ENCODE measurements at places on chromosomes 4 and X.

- peaks cover 16% of the 10 kb centered on the region for H3K4me1 ChIP-seq
- H3K27me3 ChIP-seq: no peaks in the 10 kb centered on the region
- H3K27ac ChIP-seq: no peak overlapping the region
- no peak for DNase-seq
- H3K36me3 ChIP-seq: no peaks in the 10 kb centered on the region
- H3K4me3 ChIP-seq: no peak overlapping the region
Measured at GRCh38 chr4:158906073-158906472, 137.2 kb downstream of the FNIP2 start.

DNA sequence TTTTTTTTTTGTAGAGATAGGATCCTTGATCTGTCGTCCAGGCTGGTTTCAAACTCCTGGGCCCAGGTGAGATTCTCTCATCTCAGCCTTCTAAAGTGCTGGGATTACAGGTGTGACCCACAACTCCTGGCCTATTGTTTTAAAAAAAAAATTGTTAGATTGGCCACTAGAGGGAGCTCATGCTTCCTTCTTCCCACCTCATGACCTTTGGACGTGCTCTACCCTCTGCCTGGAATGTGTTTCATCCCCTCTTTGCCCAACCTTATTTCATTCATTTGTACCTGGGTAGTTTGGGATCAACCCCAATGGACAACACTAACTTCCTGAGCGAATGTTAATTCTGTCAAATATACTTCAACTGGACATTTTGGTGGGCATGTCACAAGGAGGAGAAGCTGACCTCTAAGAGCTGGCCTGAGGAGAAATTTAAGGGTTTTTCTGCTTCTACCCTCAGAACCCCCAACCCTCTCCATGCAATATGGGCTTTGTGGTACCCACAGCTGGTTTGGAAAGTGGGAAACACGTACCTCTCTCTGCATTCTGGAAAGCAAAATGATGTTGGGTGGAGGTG lies 6.4 kb downstream of the PPEF2 start:
- no peaks in the 10 kb centered on the region for H3K27me3 ChIP-seq
- no peak overlapping the region for H3K27ac ChIP-seq
- no peak for DNase-seq
- no peaks in the 10 kb centered on the region for H3K4me1 ChIP-seq
- no peak overlapping the region for H3K4me3 ChIP-seq

GRCh38 chrX:33171041-33171440 lies 40.3 kb downstream of the DMD start:
- no peak overlapping the region for H3K27ac ChIP-seq
- H3K4me1 ChIP-seq: no peaks in the 10 kb centered on the region
- H3K36me3 ChIP-seq: no peaks in the 10 kb centered on the region
- H3K27me3 ChIP-seq: no peaks in the 10 kb centered on the region
- DNase-seq: no peak

DNA sequence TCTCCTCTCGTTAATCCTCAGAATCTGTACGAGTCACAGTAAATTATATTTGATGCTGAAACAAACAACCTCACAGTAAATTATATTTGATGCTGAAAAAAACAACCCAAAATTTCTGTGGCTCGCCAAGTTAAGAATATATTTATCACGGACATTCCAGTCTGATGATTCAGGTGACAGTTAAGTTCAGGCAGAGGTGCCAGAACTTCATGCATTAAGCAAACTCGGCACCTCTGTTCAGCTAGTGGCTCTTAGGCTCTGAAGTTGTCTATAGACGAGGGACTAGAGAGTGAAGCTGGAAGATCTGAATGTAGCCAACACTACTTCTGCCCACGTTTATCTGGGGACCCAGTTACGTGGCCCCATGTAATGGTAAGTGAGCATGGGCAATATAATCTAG lies 132.2 kb upstream of the AGA start:
- H3K27me3 ChIP-seq: no peaks in the 10 kb centered on the region
- H3K4me1 ChIP-seq: no peaks in the 10 kb centered on the region
- H3K4me3 ChIP-seq: no peak overlapping the region
- no peak for DNase-seq
- no peaks in the 10 kb centered on the region for H3K36me3 ChIP-seq

GRCh38 chr4:165437691-165438090 lies 58.9 kb downstream of the CPE start:
- no peak overlapping the region for H3K4me3 ChIP-seq
- H3K27me3 ChIP-seq: no peaks in the 10 kb centered on the region
- no peak overlapping the region for H3K27ac ChIP-seq
- H3K4me1 ChIP-seq: no peaks in the 10 kb centered on the region
- H3K36me3 ChIP-seq: no peaks in the 10 kb centered on the region
- no peak for DNase-seq

DNA sequence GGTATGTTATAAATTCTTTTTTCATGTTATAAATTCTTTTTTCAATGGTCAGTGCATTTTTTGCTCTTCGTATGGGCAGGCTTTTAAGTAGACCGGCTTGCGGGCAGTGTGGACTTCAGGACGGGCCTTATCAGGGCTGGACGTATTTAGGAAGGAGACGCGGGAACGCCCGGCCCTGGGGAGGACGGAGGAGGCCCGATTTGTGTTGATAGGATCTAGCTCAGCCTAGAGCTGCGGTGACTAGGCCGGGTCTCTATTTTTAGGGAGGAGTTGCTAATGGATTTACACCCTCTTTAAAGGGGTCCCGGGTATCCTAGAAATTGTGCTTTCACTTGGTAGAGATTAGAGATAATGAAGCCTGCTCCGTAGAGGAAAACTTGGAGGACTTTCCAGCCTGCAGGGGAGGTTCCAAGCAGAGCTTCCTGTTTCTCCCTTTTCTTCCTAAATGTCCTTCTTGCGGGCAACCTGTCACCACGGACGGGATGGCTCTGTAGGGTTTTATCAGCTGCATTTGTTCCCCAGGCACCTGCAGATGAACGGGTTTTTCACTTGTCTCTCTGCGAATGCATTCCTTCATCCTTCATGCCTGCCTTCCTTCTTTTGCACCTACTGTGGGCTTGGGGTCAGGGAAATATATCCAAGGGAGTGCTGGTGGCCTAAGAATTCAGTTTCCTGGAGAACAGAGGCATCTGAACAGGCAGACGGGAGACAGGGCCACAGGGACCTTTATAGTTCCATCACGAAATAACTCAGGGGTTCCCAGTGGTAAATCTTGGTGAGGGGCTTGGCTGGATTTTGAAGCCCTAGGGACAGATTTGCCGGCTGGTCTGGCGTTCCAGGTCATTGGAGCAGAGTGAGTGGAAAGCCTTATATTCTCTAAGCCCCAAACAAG lies 1.4 kb downstream of the CD99 start:
- no peaks in the 10 kb centered on the region for H3K27me3 ChIP-seq
- peak overlapping the region; percentile 94 for H3K4me3 ChIP-seq
- peak; percentile 43 for DNase-seq
- H3K36me3 ChIP-seq: no peaks in the 10 kb centered on the region
- peak overlapping the region; percentile 67 for H3K27ac ChIP-seq

DNA sequence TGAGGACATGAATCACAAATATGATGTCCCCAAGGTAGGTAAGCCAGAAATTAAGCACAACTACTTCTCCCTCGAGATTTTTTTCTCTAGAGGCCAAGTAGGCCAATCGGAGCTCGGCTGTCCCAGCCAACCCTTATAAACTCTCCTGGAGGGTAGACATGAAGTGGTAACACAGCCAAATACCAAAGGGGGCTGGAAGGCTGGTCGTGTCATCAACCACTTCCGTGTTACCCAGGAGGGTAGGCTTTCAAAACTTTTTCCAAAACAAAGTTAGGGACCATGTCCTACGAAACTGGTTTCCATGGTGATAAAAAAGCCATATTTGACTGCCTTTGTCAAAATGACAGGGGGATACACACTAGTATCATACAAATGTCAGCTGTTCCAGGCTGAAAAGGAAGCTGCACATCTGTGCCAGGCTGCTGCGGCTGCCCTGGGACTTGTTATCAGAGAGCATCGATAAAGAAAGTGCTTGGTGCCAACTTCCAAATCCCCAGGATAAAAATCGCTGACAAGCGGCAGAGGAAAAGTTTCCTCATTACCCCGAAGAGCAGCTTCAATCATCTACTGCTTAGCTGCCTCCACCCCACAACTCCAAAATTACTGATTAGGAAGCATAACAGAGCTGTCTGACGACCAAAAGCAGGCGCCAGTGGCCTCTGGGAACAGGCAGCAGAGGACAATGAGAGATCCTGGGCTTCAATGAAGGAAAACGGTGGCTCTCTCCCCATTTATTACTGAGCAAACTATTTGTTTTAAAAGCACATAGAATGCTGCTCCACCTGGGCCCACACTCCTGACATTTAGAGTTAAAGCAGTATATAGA lies 20.8 kb downstream of the BCOR start:
- H3K4me1 ChIP-seq: no peaks in the 10 kb centered on the region
- H3K27me3 ChIP-seq: no peaks in the 10 kb centered on the region
- H3K36me3 ChIP-seq: no peaks in the 10 kb centered on the region
- no peak for DNase-seq
- H3K27ac ChIP-seq: no peak overlapping the region

GRCh38 chrX:17735406-17735805 lies 1.9 kb upstream of the SCML1 start:
- no peaks in the 10 kb centered on the region for H3K36me3 ChIP-seq
- H3K4me3 ChIP-seq: no peak overlapping the region
- peaks cover 17% of the 10 kb centered on the region for H3K27me3 ChIP-seq

DNA sequence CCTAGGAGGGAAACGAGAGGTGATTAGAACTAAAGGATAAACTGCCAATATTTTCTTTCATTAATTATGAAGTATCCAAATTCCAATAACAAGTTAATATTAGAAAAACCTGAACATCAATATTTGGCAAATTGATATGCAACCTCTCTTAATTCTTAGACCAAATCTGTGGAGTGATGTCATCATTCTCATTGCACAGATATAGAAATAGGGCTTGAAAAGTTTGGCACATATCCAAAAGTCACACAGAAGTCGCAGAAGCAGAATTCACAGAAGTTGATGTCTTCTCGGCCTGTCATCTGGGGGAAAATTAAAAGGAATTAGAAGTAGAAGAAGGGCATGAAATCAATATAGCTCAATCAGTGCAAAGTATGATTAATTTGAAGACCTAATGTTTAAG lies 36.9 kb downstream of the ENPEP start:
- H3K4me3 ChIP-seq: no peak overlapping the region
- no peak for DNase-seq
- no peaks in the 10 kb centered on the region for H3K36me3 ChIP-seq
- no peaks in the 10 kb centered on the region for H3K4me1 ChIP-seq

DNA sequence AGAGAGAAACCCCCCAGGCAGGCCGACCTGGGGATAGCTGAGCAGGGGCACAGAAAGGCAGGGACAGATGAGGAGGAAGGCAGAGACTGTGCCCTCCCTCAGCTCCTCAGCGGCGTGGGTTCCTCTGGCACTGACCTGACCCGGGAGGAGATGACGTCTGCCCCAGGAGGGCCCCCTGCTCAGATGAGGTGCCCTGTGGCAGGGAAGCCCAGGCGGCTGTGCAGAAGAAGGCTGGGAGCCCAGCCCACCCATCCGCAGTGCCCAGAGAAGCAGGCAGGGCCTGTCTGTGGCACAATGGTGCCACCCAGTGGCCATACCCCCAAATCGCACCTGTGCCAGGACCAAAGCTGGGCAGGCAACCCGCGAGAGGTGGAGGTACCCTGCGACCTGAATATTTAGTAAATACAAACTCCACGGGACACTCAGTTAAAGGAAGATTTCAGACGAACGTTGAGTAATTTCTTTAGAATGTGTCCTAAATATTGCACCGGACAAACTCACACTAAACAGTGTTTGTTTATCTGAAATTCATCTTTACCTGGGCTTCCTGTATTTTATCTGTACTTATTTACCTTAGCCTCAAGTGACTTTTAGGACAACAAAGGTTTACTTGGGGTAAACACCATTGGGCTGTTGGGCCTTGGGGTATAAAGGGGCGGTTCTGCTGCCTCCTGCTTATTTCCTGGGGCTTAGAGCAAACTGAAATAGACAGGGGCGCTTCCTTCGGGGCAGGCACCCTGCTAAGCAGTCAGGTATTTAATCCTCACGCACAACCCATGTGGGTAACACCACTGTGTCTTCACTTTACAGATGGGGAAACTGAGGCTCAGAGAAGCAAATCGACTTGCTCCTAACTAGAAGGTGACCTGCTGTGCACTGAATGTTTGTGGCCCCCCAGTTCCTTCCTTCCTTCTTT lies 46.5 kb upstream of the HMX1 start:
- no peaks in the 10 kb centered on the region for H3K36me3 ChIP-seq
- DNase-seq: peak; percentile 50
- no peak overlapping the region for H3K4me3 ChIP-seq
- no peaks in the 10 kb centered on the region for H3K27me3 ChIP-seq

GRCh38 chr4:178198691-178199090 lies 756.5 kb upstream of the AGA start:
- no peaks in the 10 kb centered on the region for H3K36me3 ChIP-seq
- H3K4me3 ChIP-seq: no peak overlapping the region
- no peak for DNase-seq
- H3K27me3 ChIP-seq: no peaks in the 10 kb centered on the region
- H3K27ac ChIP-seq: no peak overlapping the region

- H3K27me3 ChIP-seq: no peaks in the 10 kb centered on the region
- DNase-seq: peak; percentile 20
- H3K27ac ChIP-seq: peak overlapping the region; percentile 19
- H3K36me3 ChIP-seq: no peaks in the 10 kb centered on the region
- H3K4me3 ChIP-seq: no peak overlapping the region
Measured at GRCh38 chr4:15906020-15906443, 32.5 kb downstream of the FGFBP1 start.

DNA sequence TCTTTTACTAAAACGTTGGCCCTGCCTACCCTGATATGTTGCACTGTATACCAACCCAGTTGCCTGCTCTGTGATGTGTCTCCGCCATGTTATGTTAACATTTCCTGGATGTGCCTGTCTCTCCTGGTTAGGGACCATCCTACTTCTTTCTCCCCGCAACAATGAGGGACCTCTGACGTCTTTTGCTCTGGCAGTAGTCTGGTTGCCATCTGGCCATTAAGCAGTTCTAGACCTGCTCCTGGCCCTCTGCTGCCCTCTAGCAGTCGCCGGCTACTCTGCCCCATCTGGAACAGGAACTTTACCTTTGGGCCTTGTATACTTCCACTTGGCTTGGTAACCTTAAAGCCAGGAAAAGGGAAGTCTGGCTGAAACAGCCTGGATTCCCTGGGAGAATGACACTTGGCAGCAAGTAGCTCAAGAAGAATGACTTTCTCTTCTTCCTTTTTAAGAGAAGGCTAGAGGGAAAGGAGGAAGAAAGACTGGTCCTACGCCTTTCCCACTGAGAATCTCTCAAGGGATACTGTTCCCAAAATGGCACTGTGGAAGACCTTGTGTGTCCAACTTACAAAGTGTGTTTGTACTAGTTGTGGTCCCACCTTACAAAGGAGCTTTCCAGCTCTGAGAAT lies 63.5 kb downstream of the GPC3 start:
- no peak for DNase-seq
- no peak overlapping the region for H3K4me3 ChIP-seq
- no peaks in the 10 kb centered on the region for H3K36me3 ChIP-seq
- no peaks in the 10 kb centered on the region for H3K4me1 ChIP-seq
- no peak overlapping the region for H3K27ac ChIP-seq

DNA sequence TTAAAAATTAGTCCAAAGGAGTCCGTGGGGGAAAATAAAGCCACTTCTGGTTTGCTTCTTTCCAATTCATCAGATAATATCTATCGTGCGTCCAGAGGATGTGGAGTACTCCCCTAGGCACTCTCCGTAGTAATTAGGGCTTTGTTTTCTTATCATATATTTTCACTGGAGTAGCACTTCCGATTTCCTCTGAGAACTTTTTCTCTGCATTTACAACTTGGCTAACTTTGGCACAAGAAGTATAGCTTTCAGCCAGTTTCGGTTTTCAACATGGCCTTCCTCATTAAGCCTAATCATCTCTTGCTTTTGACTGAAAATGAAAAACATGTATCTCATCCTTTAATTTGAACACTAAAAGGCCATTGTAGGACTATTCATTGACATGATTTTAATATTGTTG lies 80.5 kb downstream of the CASP3 start:
- no peaks in the 10 kb centered on the region for H3K36me3 ChIP-seq
- no peak overlapping the region for H3K4me3 ChIP-seq
- no peaks in the 10 kb centered on the region for H3K4me1 ChIP-seq
- no peak for DNase-seq

Measured in left lung (tissue), 14 donors.